ENCODE measurements at places on chromosomes 1 and 21.

DNA sequence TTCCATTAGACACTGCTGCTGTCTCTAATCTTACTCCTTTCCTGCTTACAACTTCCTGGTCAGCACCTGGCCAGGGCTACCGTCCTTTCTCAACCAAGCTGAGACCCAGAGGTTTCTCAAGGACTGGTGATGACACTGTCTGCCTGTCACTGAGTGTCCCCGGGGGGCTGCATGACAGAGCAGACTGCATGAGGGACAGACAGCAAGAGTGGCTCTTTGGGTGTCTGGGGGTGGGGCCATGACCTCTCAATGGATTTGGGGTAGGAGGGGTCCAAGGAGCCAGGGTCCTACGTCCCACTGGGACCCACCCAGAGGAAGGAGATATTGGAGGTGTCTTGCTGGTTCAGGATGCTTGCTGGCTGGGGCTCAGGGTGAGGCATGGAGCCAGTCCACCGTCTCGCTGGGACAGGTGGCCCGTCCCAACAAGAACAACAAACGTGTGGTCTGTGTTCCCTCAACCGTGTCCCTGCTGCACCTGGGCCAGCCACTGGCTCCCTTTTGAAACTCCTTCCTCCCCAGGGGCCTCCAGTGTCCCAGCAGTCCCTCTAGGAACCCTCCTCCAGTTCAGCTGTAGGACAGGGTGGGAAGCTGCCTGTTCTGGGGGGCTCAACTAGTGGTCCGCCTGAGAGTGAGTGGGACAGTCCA is 344.6 kb upstream of the AJAP1 start:
- no peak for DNase-seq

DNA sequence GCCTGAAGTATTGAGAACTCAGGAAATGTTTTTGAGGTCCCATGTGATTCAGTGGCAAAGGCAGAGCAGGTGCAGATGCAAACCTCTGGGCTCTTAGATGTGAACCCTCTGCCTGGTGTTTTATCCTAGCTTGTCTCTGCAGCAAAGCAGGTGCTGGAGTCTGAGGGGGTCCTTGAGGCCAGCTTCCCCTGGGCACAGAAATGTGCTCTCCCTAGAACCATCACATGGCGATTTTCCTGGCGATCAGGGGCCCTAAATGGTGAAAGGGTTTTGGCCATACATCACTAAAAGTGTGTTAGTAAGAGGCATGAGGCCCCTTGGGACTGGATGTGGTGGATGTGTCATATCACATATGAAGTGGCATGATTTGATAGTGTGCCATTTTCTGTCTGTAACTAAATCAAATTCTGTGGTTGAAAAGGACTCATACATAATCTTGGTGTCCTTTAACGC is 144.8 kb downstream of the ST6GALNAC3 start:
- DNase-seq: no peak

GRCh38 chr1:15684468-15685291 is 560 bp downstream of the PLEKHM2 start:
- no peak for DNase-seq

DNA sequence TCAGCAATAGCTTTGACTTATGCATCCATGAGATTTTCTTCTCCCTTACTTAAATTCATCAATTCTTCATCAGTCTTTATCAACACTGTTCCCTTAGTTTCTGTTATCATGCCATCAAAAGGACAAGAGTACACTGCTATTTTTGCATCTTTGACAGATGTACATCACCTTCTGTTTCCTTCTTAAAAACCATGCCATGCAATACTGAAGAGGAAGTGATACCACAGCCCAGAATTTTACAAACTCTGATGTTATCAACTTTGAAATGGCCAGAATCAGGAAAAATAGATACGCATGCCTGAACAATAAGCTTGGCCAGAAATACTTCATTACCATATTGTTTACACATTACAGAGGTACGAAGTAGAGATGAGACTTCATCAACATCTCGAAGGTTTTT is 21.1 kb downstream of the FMO5 start:
- no peak for DNase-seq

GRCh38 chr1:240495601-240496000 is 116.4 kb downstream of the GREM2 start:
- DNase-seq: no peak

DNA sequence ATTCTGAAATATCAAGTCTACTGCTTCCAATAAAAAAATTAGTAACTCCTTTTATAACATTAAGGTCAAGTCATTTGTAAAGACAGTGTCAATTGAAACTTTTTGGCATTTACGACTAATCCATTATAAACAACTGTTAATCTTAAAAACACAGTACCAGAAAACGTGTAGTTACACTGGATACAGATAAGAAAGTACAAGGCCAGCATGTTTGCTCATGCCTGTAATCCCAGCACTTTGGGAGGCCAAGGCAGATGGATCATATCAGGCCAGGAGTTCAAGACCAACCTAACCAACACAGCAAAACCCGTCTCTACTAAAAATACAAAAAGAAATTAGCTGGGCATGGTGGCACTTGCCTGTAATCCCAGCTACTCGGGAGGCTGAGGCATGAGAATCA is 29.4 kb downstream of the DENND1B start:
- DNase-seq: no peak

DNA sequence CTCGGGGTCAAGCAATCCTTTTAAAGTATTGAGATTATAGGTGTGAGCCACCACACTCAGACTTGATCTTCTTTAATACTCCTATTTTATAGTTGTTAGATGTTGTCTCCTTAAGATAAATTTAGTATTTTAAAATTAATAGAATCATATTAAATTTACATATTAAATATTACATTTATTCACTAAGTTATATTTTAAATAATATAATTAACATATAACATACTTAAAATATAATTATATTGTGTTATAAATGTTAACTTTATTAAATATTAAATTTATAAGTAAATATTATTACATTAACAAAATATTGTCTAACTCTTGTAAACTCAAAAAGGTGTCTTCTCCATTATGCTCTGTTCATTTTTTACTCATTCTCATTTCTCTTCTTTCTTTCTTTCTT is 675.9 kb upstream of the ADGRL4 start:
- DNase-seq: no peak

- no peak for DNase-seq
These were observed 8.8 kb downstream of the ETV3L start for GRCh38 chr1:157090771-157091170.

DNA sequence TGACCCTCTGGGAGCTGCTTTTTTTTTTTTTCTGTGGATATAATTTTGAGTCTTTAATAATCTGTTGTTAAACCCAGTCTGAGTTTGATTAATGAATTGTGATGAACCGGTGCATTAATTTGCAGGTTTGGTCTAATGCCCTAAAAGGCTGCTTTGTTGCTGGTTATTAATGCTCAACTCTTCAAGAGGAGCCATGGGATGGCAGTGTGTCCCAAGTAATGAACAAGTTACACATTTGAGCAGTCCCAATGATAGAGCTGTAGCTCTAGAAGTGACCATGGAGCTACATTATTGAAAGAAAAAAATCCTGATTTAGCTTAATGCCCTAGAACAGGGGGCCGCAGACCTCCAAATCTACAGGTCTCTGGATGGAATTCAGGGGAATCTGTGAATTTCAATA is 53.1 kb downstream of the RWDD3 start:
- DNase-seq: no peak

DNA sequence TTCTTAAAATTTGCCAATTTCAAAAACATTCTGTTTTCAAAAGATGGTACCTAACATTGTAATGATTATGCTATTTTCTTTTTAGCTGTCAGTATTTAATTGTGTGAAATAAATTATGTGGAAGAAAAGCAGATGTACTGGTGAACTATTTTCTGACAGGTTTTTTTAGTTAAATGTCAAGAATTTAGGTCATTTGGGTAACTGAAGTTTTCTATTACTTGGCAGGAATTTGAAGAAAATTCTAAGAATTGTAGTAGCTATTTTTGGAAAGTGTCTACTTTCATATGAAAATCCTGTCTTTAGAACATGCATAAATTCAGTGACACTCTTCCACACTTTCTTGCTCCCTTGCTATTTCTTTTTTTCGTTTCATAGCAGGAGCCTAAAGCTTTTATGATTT is 28.5 kb upstream of the PTPRC start:
- DNase-seq: no peak

GRCh38 chr1:49229555-49229954 is 452.9 kb upstream of the BEND5 start:
- no peak for DNase-seq

DNA sequence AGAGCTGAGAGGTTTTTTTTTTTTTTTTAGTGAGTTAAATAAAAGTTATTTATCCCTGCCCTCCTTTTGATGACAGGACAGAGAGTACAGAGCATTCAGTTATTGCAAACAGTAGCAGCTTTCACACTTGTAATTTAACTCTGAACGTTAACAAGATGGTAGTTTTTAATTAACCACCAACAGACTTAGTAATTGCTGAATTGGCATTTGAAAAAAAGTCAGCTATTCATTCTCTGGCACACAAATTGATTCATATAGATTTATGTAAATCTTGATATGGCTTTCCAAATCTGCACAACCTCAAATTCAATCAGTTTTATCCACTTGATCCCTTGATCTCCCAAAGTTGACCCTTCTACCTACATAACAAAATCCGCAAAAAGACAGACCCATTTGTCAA is 918 bp downstream of the LEMD1 start:
- no peak for DNase-seq

GRCh38 chr1:10693497-10694273 is 102.8 kb downstream of the CASZ1 start:
- DNase-seq: no peak
